RPMI7951 (cell line): ENCODE measurements at places on chromosomes 2 and 18. TPM values are rescaled to one million over a fixed set of nuclear protein-coding genes. Genes with fewer than 3 reads are reported as not detected.

GRCh38 chr2:12930391-12930790, 213.7 kb downstream of the TRIB2 start:
- DNase-seq: peak; percentile 78

DNA sequence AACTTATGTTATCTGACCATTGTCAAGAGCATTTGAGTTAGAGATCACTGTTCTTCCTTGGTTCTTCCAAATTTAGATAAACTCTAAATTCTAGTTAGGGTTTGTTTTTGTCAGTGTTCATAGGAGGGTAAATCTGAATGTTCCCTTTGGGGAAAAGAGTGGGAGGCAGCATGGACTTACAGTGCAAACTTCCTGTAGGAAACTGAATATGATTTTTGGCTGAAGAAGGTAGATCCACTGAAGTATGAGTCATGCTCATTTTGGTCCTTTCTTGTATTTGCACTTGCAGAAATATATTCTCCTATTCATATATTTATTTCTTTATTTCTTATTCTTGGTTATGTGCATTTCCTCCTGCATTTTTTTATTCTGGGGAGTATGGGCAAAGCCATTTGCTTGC, 27.3 kb downstream of the CCDC85A start:
- no peak for DNase-seq

DNA sequence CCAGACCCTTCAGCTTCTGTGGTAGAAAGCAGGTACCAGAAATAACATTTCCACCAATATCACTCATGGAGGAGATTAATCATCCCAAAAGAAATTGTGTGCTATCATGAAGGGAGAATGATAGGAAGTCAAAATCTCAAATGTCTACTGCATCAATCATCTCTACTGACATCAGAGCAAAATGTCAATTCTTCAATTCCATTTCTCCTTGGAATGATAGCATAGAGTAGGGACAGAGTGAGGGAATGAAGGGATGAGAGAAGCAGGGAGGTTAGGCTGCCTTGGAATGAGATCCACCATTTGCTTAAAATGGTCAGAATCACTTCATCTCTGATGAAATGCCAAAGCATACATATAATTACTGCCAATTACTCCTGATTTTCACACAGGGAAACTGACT, 371.8 kb upstream of the ACVR2A start:
- no peak for DNase-seq

GRCh38 chr2:239316562-239317465, 84.0 kb downstream of the HDAC4 start:
- peak; percentile 36 for DNase-seq

DNA sequence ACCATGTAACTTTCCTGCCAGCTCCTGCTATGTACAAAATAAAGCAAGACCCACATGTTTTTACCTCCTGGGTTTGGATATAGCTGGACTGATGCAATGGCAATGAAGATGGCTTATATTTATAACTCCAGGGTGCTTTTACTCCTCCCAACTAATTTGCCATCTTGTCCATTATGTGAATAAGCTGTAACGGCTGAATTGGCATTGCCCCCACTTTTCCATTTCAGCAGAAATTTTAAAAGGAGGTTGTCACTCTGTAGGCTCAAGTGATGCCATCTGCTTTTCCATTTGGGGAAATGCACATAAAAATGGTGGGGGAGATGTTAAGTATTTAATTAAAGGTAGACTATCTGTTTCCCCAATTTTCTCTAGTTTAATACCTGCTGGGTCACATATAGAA, 345.5 kb downstream of the ERBB4 start:
- DNase-seq: no peak

- no peak for DNase-seq
These were observed 824 bp upstream of the ZNF638 start for GRCh38 chr2:71330585-71331330.

GRCh38 chr2:201926067-201926466, 107.6 kb upstream of the FZD7 start:
- no peak for DNase-seq

DNA sequence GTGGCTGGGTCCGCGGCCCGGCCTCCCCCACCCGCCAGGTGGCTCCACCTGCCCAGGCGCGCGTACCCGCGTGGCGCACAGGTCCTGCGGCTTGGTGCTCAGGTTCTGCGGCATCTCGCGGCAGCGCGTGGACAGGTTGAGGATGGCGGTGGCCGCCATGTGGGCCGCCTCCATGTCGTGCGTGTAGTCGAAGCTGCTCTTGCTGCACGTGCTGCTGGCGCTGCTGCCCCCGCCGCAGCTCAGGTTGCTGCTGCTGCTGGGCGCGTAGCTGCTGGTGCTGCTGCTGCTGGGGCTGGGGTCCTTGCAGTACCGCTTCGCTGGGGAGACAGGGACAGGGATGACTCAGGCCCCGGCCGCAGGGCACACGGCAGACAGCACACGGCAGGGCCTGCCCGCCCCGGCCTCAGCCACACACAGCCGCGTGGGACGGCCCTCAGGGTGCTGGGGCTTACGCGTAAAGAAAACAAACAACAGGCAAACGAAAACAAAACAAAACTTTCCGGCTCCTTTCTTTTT, 147.7 kb upstream of the PXDN start:
- no peak for DNase-seq

GRCh38 chr2:54330926-54331835, 75.2 kb upstream of the TSPYL6 start:
- no peak for DNase-seq

DNA sequence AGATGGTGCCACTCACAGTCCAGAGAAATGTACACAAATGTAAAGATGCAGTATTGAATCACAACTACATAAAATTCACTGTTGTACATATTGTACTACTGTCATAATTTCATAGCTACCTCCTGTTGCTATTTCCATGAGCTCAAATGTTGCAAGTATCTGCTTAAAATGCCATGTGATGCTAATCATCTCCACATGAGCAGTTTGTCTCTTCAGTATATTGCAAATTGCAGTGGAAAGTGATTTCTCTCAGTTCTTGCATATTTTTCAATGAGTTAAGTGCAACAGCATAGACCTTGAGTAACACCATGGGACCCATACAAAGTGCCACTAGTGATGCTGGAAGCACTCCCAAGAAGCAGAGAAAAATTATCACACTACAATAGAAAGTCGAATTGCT, 51.9 kb downstream of the MAIP1 start:
- no peak for DNase-seq

DNA sequence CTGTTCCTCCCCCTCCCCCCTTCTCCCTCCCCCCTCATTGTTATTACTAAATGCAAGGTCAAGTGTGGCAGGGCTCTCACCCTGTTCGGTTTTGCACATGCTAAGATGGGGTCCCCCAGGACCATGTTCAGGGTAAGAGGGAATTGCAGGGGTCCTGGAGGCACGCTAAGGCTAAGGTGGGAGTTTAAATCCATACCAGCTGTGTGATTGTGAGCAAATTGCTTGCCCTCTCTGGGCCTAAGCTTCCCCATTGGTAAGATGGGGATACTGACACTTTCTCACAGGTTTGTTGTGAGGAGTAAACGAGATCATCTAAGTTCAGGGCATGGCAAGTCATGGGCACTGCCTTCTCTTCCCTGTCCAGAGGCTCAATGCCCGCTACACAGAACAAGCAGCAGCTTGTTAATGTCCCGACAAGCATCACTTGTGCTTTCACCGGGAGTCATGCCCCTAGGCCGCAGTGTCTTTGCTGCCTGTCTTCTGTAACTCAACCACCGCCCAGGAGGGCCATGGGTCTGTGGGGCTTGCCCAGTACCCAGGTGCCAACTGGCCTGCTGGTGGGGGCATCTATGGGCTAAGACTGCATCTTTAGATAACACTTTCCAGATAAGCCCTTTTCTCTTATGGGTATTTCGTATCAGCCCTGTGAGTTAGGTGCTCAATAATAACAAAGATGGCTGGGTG, 279.1 kb downstream of the MYCN start:
- DNase-seq: no peak

- peak; percentile 20 for DNase-seq
These were observed 141.8 kb downstream of the GRB14 start for GRCh38 chr2:164479460-164479859.

DNA sequence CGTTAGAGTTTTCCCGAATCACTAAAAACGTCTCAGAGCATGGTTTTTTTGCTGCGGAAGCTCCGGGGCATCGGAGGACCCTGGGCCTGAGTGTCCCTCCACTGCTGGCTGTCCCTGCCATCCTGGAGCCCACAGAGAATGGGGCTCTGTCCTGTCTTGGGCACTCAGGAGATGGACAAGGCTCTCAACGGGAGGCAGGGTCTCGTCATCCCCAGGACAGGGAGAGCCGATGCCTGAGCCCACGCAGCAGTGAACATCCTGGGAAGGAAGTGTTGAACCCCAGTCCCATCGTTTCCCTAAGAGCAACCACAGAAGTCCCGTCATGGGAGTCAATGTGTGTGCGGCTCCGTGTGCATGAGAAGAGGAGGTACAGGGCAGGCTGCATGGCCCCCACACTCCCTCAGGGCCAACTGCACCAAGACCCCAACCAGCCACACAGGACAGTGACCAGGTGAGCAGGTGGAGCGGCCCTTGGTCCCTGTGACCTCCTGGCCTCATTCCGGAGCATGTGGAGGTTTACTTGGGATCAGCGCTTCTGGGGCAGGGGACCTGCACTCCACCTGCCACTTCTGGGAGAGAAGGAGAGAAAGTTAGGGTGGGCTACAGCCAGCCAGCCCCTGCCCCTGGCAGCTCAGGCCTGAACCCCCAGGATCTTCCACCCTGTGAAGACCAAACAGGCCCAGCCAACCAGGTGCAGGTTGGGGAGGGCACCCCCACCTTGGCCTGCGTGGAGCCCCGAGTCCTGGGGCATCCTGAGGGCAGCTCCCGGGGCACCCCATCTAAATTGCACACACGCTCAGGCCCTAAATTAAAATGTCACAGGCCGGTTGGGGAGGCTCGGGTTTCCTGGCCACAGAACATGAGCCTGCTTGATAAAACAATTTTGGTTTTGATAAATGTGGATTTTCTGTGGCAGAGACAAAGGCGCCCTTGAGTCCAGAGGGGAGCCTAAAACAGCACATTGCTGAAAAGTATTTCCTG, 3.1 kb upstream of the SNED1 start:
- DNase-seq: no peak

DNA sequence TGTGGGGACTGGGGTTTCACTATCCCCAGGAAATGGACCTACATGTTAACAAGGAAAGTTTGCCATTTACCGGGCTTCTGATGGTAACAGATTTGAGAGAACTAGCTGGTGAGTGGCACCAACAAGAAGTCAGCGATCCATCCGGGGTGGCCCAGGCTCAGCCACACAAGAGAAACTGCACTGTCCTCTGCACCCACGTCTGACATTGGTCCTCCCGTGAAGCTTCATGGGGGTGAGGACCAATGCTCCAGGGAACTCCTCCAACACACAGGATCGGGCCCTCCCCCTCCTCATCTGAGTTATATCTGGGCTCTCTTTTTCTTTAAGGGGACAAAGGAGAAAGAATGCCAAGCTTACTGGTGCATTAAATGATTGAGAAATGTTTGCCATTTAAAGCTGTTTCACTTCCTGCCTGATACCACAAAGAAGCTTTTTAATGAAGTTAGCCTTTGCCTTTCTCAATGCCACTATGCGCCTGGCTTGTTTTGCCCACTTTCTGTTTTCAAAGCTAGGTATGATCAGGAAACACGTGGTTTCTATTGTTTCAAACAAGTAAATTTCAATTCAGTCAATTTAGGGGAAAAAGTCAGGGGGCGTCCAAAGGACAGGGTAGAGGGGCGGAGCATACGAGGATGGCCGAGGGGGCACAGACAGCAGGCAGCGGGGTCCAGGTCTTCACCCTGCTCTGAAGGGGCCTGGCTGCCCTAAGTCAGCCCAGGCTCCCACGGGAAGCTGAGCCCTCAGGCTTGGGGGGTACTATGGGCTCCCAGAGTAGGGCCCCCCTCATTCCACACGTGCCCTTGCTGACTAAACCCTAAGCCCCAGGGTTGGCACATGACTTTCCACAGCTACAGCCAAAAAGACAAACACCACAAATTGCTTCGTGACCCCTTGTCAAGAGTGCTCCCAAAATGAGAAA, 204.0 kb upstream of the ID2 start:
- peak; percentile 53 for DNase-seq

- DNase-seq: no peak
These were observed 21.1 kb downstream of the ARHGAP15 start for GRCh38 chr2:143150287-143150686.

- DNase-seq: no peak
These were observed 47.4 kb downstream of the RPRM start for GRCh38 chr2:153431114-153431513.

DNA sequence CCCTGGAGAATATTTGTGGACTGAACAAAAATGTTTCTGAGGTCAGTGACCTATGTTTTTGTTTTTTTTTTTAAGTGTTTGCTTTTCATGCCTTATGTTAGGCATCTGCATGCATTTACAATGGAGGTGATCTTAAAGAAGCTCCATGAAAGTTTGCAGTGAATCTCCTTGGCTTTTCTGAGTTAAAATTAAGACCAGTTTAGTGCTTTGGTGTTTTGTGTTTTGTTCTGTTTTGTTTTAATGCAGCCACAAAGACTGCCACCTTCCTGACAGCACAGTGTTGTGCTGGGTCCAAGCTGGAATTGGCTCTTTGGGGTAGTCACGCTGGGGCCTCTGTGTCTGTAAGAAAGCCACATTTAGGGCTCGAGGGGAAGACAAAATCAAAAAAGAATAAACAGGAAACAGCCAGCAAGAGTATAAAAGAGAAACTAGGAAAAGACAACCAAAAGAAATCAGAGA, 396.2 kb downstream of the ARHGAP15 start:
- no peak for DNase-seq

DNA sequence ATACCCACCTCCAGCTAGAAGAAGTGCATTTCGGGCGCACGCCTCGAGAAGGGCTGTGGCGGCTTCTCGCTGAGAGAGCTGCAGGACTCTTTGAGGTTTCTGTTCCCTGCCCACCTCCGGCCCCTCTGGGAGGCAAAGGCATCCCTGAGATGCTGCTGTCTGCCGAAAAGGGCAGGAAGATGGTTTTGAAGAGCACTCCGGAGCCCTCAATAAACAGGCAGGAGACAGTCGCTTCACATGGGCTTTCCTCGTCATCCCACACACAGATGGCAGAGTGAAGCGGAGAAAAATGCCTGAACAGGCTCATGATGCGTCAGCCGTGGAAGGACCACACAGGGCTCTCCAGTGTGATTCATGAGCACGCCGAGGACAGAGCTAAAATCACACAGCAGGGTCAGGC, 25.4 kb upstream of the GLI2 start:
- peak; percentile 71 for DNase-seq

GRCh38 chr2:124476291-124476690, 451.2 kb downstream of the CNTNAP5 start:
- DNase-seq: peak; percentile 2

- no peak for DNase-seq
These were observed 254.2 kb downstream of the MYCN start for GRCh38 chr2:16194530-16194929.

GRCh38 chr2:201407265-201407664, 44.0 kb downstream of the TRAK2 start:
- no peak for DNase-seq

Gene LHCGR
- total RNA-seq: not detected in 2 replicates

Gene CKAP2L
- 47.1 and 61.9 TPM in 2 replicates for total RNA-seq

Gene TSPYL6
- not detected in 2 replicates for total RNA-seq

Gene GPD2
- 95.2 and 103 TPM in 2 replicates for total RNA-seq

Gene GLI2
- 3.2 and 3.9 TPM in 2 replicates for total RNA-seq

Gene CCDC68
- 0.12 and 0.29 TPM in 2 replicates for total RNA-seq

Gene TFPI
- total RNA-seq: 57.2 and 73.3 TPM in 2 replicates

Gene CRACDL
- not detected in 2 replicates for total RNA-seq

Gene IL1R2
- total RNA-seq: 3.0 and 4.3 TPM in 2 replicates

Gene SPDYA
- total RNA-seq: 0.20 and 0.60 TPM in 2 replicates
